ENCODE measurements at places on chromosomes 1 and 21. TPM values are rescaled to one million over a fixed set of nuclear protein-coding genes. Genes with fewer than 3 reads are reported as not detected.

DNA sequence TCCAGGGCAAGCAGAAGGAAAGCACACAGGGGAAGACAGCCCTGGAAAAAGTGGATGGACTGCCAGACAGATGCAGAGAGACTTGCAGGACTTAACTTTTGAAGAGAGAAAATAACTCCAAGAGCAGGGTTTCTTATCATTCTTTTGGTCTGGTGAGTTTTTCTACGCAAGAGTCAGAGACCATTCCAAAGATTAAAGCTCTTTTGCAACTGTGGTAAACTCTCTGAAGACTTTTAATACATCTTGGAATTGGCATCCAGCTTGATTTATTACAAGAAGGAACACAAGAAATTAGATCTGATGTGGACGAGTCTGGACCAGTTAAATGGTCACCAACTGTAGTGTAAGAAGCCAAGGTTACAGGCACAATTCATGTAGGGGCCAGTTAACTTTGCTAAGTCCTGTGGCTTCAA is 153.4 kb downstream of the SIPA1L2 start:
- no peak for DNase-seq

DNA sequence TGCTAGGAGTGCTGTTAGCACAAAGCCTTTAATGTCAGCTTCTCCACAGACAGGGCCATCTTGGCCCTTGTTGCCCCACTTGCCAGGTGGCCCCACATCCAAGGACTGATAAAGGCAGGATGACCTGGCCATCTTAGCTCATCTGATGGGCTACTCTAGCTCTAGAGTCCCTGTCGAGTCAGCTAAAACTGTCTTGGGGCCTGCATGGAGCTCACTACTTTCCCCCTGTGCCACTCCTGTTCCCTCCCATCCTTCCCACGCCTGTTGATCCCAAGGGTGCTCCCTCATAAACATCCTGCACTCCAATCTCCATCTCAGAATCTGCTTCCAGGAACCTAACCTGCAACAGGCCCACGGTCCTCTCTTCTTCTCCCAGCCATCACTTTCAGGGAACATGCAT is 652 bp upstream of the GPX7 start:
- DNase-seq, result no peak

The TMEM125 gene
- 16.6 TPM for polyA plus RNA-seq

DNA sequence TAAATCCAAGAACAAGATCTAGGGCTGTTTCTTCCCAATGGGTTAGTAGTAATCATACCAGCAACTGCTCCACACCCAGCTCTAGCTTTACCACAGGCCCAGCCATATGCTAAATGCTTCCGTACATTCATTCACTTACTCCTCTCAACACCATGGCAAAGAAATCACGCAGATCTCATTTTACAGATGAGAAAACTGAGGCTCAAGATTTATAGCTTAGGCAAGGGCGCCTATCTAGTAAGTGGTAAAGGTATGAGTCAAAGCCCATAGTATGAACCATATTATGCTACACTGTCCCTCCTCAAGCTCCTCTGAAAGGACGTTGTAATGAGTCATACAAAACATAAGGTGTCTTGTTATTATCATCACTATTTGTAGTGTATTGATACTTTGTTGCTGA is 82.2 kb downstream of the NIBAN1 start:
- no peak for DNase-seq

The ABCA4 gene
- 6.2 TPM for polyA plus RNA-seq

GRCh38 chr1:40130892-40131291 is 30.3 kb upstream of the RLF start:
- no peak for DNase-seq

DNA sequence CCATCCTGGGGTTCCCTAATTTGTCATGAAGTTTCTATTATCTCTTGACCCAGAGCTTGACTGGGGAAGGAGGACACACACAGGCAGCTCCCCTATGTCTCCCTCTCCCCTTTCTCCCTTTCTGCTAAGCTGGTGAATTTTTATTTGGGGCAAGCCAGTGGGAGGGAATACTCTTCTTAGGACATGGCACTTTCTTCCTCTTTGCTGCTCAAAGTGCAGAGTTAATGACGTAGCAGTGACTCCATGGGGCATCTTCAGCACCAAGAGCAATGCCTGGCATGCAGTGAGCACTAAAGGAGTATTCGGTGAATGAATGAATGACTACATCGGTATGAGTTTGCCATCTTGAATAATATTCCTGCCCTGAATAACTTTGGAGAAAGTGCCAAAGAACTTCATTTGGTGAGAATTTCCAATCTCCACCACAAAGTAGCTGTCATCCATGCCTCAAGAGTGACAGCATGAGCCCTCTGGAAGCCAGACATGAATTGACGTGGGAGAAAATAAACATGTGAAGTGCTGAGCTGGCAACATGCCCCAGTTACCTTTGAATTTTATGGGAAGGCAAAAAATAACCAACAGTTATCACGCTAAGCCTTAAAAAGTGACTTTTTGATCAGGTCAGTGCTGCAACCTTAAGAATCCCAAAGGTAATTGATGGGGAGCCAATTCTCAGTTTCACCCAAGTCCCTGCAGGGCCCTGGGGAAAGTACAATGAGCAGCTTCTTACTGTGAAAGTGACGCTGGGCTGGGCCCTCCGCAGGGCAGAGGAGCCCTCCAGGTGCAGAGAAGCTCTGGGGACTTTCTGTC is 22.1 kb upstream of the ATF3 start:
- no peak for DNase-seq

DNA sequence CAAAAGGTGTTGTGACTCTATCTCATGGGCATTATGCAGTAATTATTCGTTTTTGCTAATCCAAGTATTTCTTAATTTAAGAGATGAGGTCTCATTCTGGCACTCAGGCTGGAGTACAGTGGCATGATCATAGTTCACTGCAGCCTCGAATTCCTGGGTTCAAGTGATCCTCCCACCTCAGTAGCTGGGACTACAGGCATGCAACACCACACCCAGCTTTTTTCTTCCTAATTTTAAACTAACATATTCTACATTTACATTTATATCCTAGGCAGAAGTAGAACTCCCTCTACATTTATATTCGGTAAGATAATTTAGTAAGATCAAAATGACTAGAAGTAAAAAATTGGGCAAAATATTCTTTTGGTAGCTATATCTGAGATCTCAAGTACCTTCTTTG is 50.5 kb upstream of the RBM34 start:
- no peak for DNase-seq

GRCh38 chr1:159900086-159900680 is at the start of gene CFAP45:
Gene CFAP45 (minus strand): TSS chr1:159900165. CDS start chr1:159900098, 67 bp downstream.
- DNase-seq, result no peak

The PSMD4 gene
- polyA plus RNA-seq, result 137 TPM

- no peak for DNase-seq
Measured at GRCh38 chr1:6260433-6260934, 414 bp downstream of the GPR153 start.

DNA sequence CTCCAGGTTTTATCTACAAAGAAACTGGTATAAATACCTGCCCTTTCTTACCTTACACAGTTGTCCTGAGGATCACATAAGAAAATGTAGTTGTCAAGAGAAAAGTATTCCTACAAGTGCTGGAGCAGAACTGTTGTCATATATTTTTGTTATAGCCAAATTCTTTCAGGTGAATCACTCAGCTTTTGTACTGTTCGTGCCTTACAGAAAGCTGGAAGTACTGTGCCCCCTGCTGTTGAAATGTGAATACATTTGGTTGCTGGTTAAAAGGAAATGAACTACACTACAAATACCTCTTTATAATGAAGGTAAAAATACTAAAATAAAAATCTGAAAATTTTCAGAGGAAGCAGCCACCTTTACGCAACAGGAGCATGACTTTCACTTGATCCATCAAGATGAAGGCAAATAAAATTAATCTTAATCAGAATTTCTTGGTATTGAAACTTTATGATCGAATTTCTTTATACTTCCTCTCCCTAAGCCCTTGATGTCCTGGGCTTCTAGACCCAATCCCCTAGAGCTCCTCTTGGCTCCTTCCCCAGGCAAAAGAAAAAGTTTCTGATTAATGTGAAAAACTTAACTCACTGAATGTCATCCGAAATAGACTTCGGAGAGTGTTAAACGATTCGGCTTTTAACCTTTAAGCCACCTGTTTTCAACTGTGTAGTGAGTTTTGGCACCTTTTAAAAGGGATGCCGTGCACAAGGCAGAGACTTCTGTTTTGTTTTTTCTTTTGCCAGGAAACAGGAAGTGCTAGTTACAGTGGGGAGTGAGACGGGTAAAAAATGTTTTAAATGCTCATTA is 12.5 kb downstream of the CHML start:
- DNase-seq, result no peak

The FOXD2 gene
- polyA plus RNA-seq, result 6.1 TPM

The PTGS2 gene
- polyA plus RNA-seq, result 2.4 TPM

DNA sequence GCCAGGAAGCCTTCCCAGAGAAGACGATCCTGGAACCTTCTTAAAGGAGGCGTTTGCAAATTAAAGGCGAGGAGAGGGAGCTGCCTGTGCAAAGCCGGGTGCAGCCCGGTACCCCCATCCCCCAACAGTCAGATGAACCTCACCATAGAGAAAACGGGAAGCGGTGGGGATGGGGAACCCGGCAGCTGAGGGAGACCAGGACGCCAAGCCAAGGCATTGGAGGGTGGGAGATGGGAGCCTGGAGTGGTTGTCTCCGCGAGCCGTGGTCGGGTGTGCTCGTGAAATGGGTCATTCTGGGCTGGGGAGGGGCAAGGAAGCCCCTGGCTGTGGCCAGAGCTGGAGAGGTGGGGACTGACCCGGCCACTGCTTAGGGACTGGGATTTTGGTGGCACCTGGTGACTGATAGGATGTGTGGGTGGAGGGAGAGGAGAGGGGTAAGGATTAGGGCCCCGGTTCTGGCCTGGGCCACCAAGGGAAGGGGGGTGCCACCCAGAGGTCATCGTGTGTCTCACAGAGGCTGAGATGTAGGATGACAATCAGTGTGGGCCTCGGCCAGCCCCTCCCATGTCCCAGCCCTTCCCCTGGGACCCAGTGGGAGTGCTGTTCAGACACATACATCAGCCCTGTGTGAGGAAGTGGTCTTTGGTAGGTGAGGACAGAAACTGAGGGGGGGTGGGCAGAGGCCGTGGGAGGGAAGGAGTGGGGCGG is 676 bp upstream of the PADI2 start:
- DNase-seq, result no peak

- no peak for DNase-seq
Measured at GRCh38 chr1:41333146-41333784, 28.0 kb upstream of the FOXO6 start.

DNA sequence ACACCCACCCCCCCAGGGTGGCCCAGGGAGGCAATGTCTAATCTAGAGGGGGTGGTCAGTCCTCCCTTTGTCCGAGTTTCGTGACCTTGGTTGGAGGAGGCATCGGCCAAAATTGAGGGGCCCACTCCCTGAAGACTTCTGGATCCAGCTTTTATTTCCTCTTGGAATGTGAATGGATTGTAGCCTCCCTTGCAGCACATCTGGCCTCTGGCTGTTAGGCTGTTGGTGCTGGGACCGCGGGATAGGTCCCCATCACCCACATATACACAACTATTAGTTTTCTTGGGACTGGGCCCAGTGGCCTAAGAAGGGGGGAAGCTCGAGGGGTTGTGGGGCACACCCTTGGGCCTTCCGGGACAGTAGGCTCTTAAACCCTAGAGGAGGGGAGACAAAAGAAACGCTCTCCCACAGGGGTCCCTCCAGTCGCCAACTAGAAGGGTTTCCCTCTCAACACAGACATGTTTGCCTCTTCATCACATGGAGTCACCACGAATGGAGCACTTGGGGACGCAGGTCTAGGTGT is 2.5 kb downstream of the LHX4 start:
- DNase-seq, result no peak

The SELENBP1 gene
- 45.4 TPM for polyA plus RNA-seq

- DNase-seq, result no peak
Measured at GRCh38 chr21:42425591-42425990, 21.9 kb downstream of the UBASH3A start.

DNA sequence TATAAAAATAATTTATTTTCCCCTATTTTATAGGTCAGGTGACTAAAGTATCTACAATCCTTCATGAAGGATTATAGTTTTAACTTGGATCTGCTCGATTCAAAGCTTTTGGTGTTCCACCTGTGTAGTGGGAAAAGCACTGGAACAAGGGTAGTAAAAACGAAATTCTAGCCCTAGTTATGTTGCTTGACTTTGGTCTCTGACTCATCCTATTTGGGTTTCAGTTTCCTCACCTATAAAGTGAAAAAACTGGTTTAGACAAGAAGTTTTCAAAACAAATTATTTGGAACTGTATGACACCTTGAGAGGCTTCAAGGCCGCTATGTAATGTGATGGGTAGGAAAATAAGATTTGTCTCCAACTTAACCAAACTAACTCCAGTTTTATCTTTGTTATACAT is 505.2 kb upstream of the ZRANB2 start:
- DNase-seq, result no peak

The LIN28A gene
- 0.04 TPM for polyA plus RNA-seq

The FALEC gene
- 0.44 TPM for polyA plus RNA-seq

The FCRLA gene
- polyA plus RNA-seq, result 0.34 TPM

DNA sequence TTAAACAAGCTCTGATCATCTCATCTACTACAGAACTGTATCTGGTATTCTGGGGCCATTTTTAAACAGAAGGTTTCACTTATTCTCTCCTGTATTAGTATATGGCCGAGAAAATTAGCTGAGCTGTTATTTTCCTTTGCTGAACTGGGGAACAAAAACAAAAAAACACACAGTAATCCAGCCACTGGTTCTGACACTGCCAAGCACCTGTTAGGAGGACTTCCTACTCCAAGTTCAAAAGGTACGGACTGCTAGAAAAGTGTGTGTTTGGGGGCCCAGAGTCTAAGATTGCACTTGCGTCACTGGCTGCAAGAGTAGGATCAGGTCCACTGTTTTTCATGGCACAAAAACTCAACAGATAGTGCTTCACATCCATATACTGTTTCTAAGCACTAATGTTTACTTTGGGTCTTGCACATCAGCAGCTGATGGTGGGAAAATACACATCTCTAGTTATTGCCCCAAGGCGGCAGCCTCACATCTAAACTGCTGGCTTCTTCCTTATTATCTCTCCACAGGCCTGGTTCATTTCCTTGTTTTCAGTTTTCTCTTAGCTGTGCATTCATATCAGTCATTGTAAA is 226.1 kb downstream of the FGGY start:
- DNase-seq, result no peak

The NGF gene
- 2.6 TPM for polyA plus RNA-seq

GRCh38 chr1:11184973-11185372 is 4.2 kb upstream of the ANGPTL7 start:
- no peak for DNase-seq

DNA sequence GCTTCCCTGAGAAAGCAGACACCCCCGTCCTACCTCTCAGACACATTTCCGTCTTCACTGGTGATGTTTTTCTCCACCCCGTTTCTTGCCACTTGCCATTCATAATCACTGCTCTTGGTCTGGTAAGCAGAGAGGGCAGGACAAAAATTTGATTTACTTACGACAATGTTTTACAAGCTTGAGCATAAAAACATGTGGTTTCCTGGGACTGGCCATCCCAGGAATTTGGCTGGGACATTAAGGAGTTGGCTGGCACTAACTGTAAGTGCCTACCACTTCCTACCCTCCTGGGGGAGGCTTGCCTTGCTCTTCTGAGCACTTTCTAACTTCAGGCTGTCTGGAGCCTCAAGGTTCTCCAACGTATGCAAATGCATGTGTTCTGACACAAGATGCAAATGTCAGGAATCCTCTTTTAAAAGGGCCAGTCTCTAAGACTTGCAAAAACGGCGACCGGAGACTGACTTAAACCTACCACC is 24.2 kb downstream of the ZBTB18 start:
- no peak for DNase-seq

The SCAMP3 gene
- 59.7 TPM for polyA plus RNA-seq

- DNase-seq, result no peak
Measured at GRCh38 chr21:27047283-27047657, 80.4 kb upstream of the ADAMTS5 start.

The SHISAL2A gene
- polyA plus RNA-seq, result 1.6 TPM

The PLA2G2F gene
- polyA plus RNA-seq, result 1.1 TPM

The SYCP1 gene
- polyA plus RNA-seq, result 0.11 TPM

The SLC45A3 gene
- 9.5 TPM for polyA plus RNA-seq

Measured in right renal pelvis (tissue), 4 donors.